Putamen (tissue), 1 donor: ENCODE measurements at places on chromosomes 6 and 20.

DNA sequence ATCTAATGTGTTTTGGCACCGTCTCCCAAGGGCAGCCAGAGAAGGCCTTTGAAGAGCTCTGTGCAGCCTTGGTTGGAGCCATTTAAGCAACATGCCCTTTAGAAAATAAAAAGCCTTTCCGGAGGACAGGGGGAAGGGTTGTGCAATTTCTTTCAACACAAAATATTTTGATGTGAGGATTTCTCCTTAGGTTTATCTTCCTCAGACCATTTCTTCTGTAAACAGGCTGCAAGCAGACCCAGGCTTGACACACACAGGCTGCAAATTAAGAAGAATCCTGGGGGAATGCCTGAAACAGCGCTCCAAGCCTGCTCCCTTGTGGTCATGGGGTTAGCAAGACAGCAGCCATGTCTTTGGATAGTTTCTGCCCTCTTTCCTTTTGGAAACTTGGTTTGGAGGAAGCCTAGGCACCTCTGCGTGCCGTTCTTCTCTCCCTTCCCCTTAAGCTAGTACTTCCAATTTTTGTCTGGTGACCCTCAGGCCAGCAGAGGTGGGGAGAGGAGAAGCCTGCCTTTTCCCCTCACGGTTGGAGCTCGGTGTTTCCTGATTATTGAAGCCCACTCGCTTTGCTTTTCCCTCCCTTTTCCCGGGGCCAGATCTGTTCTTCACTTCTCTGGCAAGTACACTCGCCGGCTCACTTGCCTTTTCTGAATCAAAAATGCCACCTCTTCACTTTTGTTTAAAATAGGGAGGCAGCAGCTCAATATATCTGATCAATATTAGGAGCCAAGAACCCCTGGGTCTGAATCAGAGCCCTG is 39.6 kb upstream of the NOX3 start:
- DNase-seq, result no peak

DNA sequence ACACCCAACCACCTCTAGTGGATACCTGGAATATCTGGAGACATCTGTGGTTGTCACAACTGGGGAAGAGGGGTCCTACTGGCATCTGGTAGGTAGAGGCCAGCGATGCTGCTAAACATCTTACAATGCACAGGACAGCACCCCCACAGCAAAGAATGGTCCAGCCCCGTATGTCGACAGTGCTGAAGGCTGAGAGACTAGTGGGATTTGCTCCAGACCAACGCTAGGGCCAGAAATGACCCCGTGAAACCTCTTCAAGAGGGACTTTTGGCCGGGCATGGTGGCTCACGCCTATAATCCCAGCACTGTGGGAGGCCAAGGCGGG is 7.2 kb downstream of the PREX1 start:
- DNase-seq, result no peak

GRCh38 chr6:37242429-37243052 is 15.0 kb upstream of the TBC1D22B start:
- no peak for DNase-seq

DNA sequence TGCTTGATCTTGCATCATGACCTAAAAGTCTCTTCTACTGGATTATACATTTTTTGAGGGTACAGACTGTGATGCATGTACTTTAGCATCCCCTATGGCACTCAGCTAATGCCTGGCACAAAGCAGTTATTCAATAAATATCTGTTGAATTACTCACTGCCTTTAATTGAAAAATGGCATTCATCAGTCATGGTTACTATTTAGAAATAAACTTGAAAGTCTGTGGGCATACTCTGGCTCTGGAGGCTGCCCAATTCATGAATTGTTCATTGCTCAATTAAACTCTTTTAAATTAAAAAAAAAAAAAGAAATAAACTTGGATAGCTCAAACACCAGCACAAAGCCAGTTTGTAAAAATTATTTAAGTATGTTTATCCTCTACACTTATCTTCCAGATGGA is 40.0 kb downstream of the HEBP2 start:
- DNase-seq, result no peak

GRCh38 chr20:54469952-54470351 is 5.4 kb upstream of the DOK5 start:
- DNase-seq, result no peak

GRCh38 chr6:111739257-111739696 is 133.6 kb upstream of the TRAF3IP2 start:
- DNase-seq, result no peak
